T-helper 17 cell (primary cell): ENCODE measurements at places on chromosomes 11 and 22. TPM values are rescaled to one million over a fixed set of nuclear protein-coding genes. Genes with fewer than 3 reads are reported as not detected.

- H3K4me1 ChIP-seq: peaks cover 11% of the 10 kb centered on the region
- no peaks in the 10 kb centered on the region for H3K36me3 ChIP-seq
- H3K4me3 ChIP-seq: no peak within 1 kb of the TSS
- DNase-seq: peak; percentile 39
- no peak within 1 kb of the TSS for H3K27ac ChIP-seq
Observed at GRCh38 chr11:18588297-18589252, at the start of gene UEVLD. TSS of gene UEVLD (minus strand) at chr11:18588734. CDS start at chr11:18588654, 80 bp downstream.

Gene FREY1
- total RNA-seq: 3.2 TPM

DNA sequence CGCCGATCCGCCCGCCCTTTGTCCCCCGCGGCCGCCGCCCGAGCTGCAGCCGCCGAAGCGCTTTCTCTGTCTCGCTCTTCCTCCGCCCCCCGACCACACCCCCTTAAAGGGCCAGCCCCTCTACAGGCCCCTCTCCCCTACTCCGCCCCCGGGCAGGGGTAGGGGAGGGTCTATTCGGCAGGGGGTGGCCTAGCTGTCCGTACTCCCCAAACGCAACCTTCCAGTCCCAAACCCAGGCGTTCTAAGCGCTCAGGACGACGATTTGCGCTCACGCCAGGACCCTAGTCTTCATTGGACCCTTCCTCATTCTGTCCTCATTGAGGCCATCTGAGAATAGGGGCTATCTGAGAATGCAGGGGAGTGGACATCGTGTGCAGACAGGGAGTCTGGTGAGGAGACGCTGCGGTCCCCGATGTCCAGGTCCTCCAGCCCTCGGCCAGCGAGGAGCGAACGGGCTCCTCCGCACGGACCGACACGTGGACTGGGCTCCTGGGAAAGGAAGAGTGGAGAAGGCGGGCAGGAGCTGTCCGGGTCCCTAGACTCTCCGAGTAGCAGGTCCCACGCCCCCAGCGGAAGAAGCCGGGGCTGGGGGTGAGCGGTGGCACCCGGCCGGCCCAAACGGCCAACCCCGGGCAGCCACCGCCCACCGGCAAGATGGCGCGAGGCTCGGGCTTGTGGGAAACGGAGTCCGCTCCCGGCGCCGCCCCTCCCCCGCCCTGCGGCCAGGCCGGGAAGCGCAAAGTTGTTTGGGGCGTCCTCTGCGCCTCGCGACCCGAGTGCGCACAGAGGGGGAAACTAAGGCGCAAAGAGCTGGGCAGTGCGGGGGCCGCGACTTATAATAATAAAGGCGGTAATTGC lies at the start of gene PPP1R14B:
PPP1R14B (minus strand) TSS at position 73 of the 858 bp plus-strand sequence. CDS start 270 bp downstream, outside the sequence.
- DNase-seq: peak; percentile 76
- peak within 1 kb of the TSS; percentile 86 for H3K27ac ChIP-seq
- peak within 1 kb of the TSS; percentile 94 for H3K4me3 ChIP-seq
- H3K4me1 ChIP-seq: peaks cover 23% of the 10 kb centered on the region
- no peaks in the 10 kb centered on the region for H3K27me3 ChIP-seq
- H3K36me3 ChIP-seq: no peaks in the 10 kb centered on the region

Gene PPP6R3
- 136 TPM for total RNA-seq

GRCh38 chr11:115391598-115391997 lies 112.6 kb downstream of the CADM1 start:
- H3K4me3 ChIP-seq: no peak overlapping the region
- no peaks in the 10 kb centered on the region for H3K36me3 ChIP-seq
- H3K4me1 ChIP-seq: no peaks in the 10 kb centered on the region

GRCh38 chr11:75954039-75954438 lies 139.0 kb downstream of the UVRAG start:
- peaks cover 2% of the 10 kb centered on the region for H3K36me3 ChIP-seq
- H3K4me3 ChIP-seq: no peak overlapping the region
- H3K27ac ChIP-seq: no peak overlapping the region
- H3K27me3 ChIP-seq: no peaks in the 10 kb centered on the region
- H3K4me1 ChIP-seq: peaks cover 9% of the 10 kb centered on the region
- no peak for DNase-seq

Gene MMP12
- total RNA-seq: not detected

DNA sequence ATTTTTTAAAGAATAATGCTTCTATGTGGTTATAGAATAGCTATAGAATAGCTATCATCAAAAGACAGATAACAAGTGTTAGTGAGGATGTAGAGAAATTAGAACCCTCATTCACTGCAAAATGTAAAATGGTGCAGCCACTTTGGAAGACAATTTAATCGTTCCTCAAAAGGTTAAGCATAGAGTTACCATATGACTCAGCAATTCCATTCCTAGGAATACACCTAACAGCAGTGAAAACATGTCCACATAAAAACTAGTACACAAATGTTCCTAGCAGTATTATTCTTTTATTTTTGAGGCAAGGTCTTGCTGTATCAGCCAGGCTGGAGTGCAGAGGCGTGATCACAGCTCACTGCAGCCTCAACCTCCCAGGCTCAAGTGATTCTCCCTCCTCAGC lies 34.0 kb downstream of the RTL6 start:
- no peak for DNase-seq
- no peaks in the 10 kb centered on the region for H3K27me3 ChIP-seq
- peaks cover 4% of the 10 kb centered on the region for H3K4me1 ChIP-seq
- H3K4me3 ChIP-seq: no peak overlapping the region

Gene SH3BP1
- 79.7 TPM for total RNA-seq

Gene ALDH3B2
- not detected for total RNA-seq
